H7 (cell line): ENCODE measurements at places on chromosomes 6 and 20.

GRCh38 chr20:44566018-44566417, 16.4 kb upstream of the PKIG start:
- no peak for DNase-seq

DNA sequence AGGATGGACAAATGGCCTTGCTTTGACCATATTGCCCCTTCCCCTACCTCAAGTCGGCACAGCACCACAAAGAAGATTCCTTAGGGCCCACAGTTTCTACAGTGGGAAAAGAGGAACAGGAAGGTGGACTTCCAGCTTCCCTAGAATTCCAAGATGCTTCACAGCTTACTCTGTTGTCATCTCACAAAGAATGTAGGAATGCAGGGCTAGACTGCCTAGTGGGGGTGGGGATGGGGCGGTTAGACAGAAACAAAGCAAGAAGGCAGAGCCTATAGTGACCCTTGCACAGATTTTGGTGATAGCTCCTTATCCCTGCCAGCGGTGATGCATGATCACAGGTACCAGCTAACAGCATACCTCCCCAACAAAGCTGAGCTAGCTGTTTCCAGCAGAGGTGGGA, 607.6 kb upstream of the MAN1A1 start:
- peak; percentile 32 for DNase-seq

GRCh38 chr6:62891065-62891647, 320.1 kb upstream of the FKBP1C start:
- peak; percentile 0 for DNase-seq

- no peak for DNase-seq
Measured at GRCh38 chr20:23156170-23156841, 70.2 kb upstream of the CD93 start.

- no peak for DNase-seq
Measured at GRCh38 chr6:14743474-14744211, 502.2 kb upstream of the JARID2 start.

GRCh38 chr6:6649824-6650349, 61.4 kb downstream of the LY86 start:
- no peak for DNase-seq

GRCh38 chr20:31595654-31596411, 9.3 kb upstream of the ID1 start:
- peak; percentile 89 for DNase-seq

GRCh38 chr6:145453376-145453775, 281.9 kb downstream of the EPM2A start:
- DNase-seq: peak; percentile 10

DNA sequence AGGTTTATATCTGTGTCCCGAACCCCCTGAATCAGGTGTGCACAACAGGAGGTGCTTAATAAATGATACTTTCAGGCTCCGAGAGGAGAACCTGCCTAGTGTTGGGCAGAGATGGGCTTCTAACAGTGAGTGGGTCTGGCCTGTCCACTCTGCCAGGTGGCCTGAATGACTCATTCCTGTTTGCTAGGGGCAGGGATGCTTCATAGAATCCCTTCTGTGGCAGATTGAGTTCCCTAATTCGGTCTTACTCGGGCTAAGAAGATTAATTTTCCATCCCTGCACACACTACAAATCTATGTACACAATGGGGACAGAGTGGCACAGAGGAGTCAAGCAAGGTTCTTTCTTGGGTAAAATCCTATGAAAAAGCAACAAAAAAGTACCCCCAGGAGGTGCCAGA, 19.8 kb downstream of the SDC4 start:
- no peak for DNase-seq

GRCh38 chr6:106773522-106773921, 144.1 kb downstream of the QRSL1 start:
- DNase-seq: no peak

DNA sequence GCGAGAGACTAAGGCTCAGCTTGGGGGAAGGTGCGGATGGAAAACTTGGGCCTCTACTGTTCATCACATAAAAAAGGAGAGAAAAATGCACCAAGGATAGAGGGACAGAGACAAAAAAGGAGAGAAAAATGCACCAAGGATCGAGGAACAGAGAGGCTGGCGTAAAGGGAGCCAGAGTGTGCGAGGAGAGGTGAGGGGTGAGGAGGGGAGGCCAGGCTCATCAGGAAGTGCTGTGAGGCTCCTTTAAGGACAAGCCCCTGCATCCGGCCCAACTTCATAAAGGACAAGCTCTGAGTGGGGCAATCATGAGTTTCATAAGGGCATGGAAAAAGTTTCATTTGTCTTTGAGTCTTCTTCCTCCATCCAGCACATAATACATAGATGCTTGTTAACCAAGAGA, 117.2 kb upstream of the NXT1 start:
- no peak for DNase-seq

DNA sequence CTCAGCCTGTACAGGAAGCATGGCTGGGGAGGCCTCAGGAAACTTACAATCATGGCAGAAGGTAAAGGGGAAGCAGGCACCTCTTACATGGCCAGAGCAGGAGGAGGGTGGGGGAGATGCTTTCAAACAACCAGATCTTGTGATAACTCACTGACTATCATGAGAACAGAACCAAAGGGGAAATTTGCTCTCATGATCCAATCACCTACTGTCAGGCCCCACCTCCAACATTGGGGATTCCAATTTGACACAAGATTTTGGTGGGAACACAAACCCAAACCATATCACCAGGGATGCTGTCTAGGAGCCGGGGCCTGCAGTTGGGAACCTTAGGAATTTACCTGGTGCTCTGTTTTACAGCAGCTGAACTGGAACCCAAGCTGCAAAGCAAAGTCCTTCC, 191.1 kb upstream of the CITED2 start:
- DNase-seq: no peak

DNA sequence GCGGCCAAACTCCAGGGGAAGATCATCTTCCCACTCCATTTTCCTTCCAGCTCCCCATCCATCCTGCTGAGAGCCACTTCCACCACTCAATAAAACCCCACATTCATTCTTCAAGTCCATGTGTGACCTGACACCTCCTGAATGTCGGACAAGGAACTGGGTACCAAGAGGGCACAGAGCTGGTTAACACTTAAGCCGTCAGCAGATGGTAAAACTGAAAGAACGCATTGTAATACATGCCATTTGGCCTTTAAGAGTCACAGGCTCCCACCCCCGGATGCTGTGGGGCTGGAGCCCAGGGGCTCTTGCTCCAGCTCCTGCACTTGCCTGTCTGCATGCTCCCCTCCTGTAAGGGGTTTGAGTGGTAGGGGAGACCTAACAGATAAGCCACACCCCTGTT, 753.9 kb downstream of the COL12A1 start:
- no peak for DNase-seq

DNA sequence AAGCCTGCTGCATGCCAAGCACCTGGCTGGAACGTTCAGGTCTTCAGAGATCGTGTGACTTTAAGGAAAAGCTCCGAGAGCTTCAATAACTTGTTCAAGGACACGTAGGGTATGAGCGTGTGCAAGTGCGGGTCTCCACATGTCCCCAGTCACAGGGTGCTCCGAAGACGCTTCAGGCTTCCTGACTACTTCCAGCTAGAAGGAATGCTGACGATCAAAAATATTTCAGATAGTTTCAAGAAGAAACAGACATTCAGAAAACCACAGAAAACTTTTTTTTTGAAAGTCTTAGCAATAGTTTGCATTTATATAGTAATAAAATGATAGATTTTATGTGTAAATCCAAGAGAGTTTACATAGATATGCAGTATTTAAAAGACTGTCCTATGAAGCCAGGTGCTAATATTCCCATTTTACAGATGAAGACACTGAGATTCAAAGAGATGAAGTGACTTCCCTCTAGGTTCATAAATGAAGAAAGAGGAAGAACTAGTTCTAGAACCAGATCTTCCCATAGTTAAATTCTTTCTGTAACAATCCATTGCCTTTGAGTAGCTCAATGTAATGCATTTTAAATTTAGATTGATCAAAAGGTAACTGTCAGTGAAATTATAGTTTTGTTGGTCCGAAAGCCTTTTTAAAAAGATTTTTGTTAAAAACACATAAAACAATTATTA, 247.6 kb downstream of the MYLK4 start:
- DNase-seq: no peak

DNA sequence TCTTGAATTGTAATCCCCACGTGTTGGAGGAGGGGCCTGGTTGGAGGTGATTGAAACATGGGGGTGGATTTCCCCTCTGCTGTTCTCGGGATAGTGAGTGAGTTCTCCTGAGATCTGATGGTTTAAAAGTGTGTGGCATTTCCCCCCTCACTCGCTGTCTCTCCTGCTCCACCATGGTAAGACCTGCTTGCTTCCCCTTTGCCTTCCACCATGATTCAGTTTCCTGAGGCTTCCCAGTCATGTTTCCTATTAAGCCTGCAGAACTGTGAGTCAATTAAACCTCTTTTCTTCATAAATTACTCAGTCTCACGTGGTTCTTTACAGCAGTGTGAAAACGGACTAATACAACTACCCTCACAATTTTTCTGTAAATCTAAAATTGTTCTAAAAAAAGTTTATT, 26.8 kb upstream of the FAM184A start:
- DNase-seq: no peak

DNA sequence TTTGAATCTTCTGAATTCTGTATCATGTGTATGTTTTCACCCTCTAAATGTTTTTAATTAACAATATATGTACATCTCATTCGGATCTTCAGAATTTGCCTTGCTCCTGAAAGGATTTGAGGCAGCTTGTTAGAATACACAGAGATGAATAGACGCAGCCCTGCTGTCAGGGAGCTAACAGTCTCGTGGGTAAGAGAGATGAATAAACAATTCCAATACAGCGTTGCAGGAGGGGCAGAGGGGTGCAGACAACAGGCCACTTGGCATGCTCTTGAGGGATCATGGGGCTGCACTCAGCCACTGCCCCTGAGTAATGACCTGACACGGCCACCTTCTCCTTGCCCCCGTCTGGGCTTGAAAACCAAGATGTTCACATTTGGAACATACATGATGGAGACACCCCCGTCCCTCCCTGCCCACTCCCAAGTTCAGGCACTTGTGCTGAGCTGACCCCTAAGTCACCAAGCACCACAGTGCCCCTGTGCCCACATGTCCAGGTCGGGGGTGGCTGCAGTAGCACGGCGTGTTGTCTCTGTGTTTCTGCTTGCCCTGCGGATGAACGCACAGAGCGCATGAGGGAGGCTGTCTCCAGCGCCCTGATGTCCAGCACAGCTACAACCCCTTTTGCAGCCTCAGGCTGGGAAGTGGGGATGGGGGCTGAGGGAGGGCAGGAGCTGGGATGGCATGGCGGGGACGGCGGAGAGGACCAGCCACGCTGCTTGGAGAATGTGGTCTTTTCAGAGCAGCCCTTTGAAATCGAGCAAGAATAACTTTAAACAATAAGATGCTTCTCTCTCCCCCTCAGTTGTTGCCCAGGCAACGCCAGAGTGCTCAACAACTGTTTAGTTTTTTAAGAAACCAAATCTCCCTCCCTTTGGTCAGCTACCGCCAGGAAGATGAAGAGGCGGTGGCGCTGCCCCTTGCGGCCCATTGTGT, 33.0 kb upstream of the CDH22 start:
- DNase-seq: no peak

DNA sequence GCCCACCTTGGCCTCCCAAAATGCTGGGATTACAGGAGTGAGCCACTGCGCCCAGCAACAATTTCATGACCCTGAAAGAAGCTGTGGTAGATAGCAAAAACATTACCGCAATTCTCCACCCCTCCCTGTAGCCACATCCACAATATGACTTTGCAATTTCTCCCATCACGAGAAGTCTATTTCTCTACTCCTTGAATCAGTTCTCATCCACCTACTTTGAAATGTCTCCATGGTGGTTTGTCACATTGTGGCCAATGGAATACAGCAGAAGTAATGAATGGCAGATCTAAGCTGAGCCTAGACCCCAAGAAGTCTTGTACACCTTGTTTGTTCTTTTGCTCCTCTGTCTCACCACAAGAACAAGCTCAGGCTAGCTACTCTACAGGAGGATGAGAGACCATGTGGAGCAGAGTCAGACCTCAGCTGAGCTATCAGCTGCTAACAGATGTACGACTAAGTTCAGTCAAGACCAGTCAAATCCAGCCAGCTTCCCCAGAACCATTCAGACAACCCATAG, 6.3 kb downstream of the OXT start:
- DNase-seq: no peak

GRCh38 chr20:8385247-8385646, 253.2 kb downstream of the PLCB1 start:
- no peak for DNase-seq
